ENCODE measurements at places on chromosomes 1 and 21.

GRCh38 chr1:161071886-161072371 lies 2.2 kb upstream of the ARHGAP30 start:
- peak; percentile 22 for DNase-seq

- DNase-seq = no peak
Measured at GRCh38 chr1:53631622-53632310, 107.2 kb downstream of the GLIS1 start.

DNA sequence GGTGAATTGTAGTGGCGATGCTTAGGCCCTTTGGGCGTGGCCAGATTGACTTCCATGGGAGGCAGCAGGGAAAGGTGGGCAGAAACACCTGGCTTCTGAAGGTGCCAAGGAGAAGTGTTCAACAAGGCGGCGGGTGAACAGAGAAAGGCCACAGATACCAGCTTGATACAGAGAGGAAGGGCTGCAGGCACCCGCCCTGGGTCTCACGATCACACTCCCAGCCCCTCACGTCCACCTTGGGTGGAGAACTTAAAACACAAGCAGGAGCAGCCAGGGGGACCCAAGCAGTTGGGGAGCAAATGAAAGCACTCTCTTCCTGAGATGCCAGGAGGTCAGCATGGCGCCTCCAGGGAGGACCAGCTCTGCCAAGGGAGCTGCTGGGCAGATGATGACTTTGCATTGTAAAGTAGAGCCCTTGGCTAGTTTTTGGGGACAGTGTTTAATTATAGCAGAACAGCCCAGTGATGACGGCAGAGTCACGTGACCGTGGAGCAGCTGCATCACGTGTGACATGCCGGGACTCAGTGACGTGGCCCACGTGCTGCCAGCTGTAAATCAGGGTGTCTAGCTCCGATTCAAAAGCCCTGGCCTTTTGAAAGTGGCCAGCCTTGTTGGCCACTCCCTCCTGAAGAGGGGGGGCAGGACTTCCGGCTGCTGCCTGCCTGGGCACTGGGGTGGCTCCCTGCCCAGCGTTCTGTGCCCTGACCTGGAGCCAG lies 19.0 kb downstream of the SLC37A1 start:
- DNase-seq = no peak

DNA sequence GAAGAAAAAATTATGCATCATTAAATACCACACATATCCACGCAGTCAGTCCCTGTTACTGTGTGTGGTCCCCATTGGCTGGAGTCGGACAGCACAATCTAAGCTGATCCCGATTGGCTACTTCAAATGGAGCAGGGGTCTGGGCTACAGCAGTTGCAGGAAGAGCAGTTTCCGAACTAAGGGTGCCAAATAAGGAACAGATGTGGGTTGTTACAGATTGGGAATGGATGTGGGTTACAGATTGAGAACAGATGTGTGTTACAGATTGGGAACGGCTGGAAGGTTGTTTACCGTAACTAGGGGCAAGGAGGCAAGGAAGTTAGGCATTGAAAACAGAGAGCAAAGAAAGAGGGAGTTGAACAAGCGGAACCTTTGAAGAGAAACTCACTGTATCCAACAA lies 19.9 kb downstream of the OR2L13 start:
- no peak for DNase-seq

GRCh38 chr1:9449110-9449627 lies 90.1 kb upstream of the SLC25A33 start:
- DNase-seq = no peak

- DNase-seq = no peak
Measured at GRCh38 chr1:44822981-44823451, 14.7 kb downstream of the BTBD19 start.

DNA sequence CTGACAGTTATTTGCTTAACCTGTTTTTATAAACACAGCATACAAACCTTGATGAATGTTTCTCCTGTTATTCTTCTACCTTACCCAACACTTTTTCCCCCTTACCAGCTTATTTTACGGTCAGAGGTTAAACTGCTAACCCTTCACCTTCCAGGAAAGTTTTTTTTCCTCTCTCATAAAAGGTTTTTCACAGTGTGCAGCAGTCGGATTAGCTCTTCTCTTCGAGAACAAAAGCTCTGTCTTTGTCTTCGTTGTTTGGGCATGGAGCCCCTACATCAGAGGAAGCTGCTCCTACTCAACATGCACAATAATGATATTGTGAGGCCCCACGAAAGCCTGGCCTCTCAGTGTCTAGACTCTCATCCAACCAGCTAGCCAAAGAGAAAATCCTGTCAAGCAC lies 42.0 kb downstream of the DENND1B start:
- DNase-seq = peak; percentile 69

DNA sequence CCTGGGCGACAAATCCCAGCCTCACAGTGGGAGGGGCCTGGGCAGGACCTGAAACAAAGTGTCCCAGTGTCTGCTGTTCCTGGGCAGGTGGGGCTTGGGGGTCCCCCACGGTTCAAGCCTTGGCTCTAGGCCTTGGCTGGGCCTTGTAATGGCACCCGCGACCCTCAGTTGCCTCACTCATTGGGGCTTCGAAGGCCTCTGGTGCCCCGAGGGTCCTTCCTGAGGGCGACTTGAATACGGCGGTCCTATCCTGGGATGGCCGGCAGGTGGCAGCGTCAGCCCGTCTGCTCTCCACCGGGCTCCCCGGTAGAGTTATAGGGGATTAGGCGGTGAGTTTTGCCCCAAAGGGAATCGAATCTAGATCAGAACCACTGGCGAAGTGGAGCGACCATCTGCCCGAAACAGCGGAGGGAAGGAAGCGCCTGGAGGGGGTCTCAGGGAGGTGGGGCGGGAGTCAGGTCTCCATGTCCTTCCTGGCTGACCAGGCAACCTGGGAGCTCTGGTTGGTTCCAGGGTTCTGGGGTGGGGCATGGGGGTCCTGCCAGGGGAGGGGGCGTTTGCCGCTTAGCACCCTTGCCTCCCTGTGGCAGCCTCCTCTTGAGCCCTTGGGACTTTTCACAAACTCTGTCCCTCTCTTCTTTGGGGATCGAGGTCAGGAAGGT lies 2.1 kb upstream of the PEX10 start:
- DNase-seq = peak; percentile 87

DNA sequence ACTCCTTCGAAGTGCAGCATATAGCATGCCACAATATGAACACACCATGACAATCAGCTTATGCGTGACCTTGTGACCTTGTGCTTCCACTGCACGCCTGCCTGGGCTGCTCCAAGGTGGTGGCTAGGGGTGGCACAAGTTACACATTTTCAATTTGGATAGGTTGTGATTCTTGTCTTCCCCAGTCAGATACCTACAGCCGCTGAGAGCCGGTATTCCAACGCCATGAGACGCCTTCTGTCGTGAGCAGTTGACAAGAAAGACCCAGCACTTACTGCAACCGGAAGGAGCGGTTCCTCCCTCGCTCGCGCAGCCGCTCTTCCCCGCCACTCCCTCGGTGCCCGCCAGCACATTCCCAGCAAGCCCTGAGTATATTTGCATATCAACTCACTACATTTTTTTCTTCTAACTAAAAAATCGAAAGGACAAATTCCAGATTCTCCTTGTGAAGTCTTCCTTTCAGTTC lies 359 bp upstream of the RNU11 start:
- DNase-seq = peak; percentile 99

- DNase-seq = no peak
Measured at GRCh38 chr1:90412563-90412962, 304.5 kb downstream of the BARHL2 start.

GRCh38 chr21:45293220-45293725 lies 5.6 kb upstream of the POFUT2 start:
- DNase-seq = peak; percentile 59

- no peak for DNase-seq
Measured at GRCh38 chr1:196734006-196734405, 40.6 kb upstream of the CFHR3 start.

- DNase-seq = no peak
Measured at GRCh38 chr1:53076721-53077598, 14.9 kb downstream of the PODN start.

DNA sequence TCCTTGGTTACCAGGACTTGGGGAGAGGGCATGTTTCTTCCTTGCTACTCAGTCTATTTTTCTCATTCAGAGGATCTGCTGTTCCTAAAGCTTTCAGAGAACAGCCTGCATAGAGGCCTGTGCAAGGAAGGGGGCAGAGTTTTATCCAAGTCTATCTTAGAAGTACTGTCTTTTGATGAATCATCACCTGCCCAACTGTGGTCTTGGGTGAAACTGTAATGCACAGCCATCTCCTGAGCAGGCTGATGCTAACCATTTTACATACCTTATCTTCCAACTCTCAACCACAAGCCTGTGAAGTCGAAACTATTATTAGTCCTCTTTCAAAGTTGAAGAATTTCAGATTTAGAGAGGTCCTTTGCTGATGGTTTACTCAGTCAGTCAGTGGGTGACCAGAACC lies 368.0 kb downstream of the HHAT start:
- no peak for DNase-seq

- no peak for DNase-seq
Measured at GRCh38 chr1:34736692-34737091, 18.2 kb upstream of the GJB5 start.

- no peak for DNase-seq
Measured at GRCh38 chr1:13766592-13767564, 66.9 kb downstream of the PRDM2 start.

GRCh38 chr1:182205351-182206022 lies 144.0 kb upstream of the ZNF648 start:
- no peak for DNase-seq

- no peak for DNase-seq
Measured at GRCh38 chr1:50289495-50289894, 133.7 kb downstream of the DMRTA2 start.

GRCh38 chr1:216531263-216532239 lies 108.3 kb upstream of the USH2A start:
- no peak for DNase-seq

- no peak for DNase-seq
Measured at GRCh38 chr1:30678209-30678608, 45.2 kb downstream of the MATN1 start.

GRCh38 chr1:235391874-235392273 lies 24.6 kb downstream of the TBCE start:
- no peak for DNase-seq

DNA sequence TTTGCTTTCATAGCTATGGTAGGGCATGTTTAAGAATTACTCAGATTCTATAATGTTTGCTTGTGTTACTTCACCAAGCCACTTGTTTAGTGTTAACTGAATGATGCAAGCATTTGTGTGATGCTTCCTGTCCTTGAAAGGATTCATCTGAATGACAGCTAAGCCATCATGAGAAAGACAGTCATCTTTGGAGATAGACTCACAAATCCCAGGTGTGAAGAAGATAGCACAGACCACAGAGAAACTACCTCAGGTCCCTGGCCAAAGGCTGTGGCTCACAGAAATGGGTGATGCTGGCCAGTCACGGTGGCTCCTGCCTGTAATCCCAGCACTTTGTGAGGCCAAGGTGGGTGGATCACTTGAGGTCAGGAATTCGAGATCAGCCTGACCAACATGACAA lies 321.4 kb downstream of the DPYD start:
- DNase-seq = no peak

GRCh38 chr1:235938709-235939479 lies 72.2 kb upstream of the LYST start:
- no peak for DNase-seq

DNA sequence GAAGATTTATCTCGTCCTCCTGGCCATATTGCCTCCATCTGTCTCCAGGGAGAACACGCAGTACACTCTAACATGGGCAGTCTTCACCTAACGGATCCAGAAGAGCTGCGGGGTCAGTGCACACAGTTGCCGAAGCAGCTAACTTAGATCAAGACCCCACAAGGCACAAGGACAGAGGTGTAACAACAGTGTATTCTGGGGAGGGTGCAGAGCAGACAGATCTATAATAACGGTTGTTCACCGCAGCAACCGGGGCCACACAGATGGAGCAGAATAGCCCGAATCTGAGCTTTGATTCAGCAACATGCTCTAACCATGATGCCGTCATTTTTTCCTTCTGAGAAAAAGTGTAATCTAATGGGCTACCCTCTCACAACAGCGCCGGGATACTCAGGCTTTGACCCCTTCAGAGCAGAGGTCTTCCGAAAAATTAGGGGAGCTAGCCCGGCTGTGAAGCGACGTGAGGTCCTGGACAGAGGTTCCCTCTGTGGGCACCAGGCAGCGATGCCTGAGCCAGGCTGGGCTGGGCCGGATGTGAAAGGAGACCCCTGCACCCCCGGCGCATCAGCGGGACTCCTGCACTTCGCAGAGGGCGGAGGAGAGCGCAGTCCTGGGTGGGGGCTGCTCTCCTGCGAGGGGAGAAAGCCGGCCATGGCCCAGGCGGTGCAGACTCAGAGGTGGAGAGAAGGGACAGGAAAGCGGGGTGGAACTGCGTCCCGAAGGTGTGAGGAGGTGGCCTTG lies 57.5 kb downstream of the BCL9 start:
- peak; percentile 84 for DNase-seq

DNA sequence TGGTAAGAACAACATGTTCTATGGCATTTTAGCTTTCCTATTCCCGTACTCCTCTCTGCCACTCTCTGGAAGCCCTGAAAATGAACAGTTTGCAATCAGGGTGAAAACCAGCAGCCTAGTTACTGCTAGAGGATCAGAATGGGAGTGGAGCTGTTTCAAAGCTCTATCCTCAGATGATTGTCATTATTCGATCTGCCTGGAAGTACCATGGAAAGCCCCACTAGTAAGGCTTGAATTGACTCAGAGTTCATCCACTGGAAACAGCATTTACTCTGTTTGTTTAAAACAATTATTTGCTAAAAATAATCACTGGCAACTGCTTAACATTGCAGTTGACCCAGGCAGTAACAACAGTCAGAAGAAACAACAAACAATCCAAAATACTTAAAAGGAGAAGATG lies 91.2 kb downstream of the USH2A start:
- DNase-seq = no peak

- no peak for DNase-seq
Measured at GRCh38 chr1:209207126-209207700, 376.3 kb upstream of the CAMK1G start.

GRCh38 chr1:43541721-43542401 lies 11.2 kb downstream of the PTPRF start:
- DNase-seq = no peak

DNA sequence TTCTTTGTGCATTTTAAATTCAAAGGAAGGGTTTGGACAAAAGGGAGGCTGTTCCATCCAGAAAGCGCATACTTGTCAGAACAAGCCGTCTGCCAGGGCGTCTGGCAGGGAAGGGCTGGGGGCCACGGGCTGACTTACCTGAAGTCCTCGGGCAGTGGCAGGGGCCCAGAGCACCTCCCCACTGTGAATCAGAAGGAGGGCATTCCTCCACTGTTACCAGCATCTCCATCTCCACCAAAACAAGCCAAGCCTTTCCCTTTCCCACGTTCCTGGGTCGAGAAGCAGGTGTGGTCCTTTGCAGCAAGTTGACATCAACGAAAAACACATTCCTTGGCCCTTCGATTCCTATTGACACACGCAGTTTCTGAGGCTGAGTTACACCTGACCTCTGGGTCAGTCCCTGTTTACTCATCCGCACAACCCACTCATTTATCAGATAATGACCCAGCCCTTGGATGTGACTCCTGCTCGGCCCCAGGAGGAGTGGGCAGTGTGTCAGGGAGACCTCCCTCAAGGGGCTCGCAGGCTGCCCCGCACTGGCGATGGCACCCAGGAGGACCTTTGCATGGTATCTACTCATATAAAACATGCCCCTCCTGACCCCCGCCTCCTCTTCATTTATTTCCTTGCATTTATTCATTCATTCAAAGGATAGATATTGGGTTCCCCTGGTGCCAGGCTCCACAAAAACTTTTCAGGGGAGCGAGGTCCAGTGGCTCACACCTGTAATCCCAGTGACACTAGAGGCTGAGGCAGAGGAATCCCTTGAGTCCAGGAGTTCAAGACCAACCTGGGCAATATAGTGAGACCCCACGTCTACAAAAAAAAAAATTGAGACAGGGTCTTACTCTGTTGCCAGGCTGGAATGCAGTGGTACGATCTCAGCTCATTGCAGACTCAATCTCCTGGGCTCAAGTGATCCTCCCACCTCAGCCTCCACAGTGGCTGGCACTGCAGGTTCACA lies 60.2 kb downstream of the TOMM20 start:
- no peak for DNase-seq

- DNase-seq = no peak
Measured at GRCh38 chr1:12402842-12403241, 173.0 kb downstream of the VPS13D start.
